ENCODE measurements at places on chromosomes 16 and 17.

- no peak for DNase-seq
Observed at GRCh38 chr17:36727052-36727451, 125.7 kb downstream of the MRM1 start.

DNA sequence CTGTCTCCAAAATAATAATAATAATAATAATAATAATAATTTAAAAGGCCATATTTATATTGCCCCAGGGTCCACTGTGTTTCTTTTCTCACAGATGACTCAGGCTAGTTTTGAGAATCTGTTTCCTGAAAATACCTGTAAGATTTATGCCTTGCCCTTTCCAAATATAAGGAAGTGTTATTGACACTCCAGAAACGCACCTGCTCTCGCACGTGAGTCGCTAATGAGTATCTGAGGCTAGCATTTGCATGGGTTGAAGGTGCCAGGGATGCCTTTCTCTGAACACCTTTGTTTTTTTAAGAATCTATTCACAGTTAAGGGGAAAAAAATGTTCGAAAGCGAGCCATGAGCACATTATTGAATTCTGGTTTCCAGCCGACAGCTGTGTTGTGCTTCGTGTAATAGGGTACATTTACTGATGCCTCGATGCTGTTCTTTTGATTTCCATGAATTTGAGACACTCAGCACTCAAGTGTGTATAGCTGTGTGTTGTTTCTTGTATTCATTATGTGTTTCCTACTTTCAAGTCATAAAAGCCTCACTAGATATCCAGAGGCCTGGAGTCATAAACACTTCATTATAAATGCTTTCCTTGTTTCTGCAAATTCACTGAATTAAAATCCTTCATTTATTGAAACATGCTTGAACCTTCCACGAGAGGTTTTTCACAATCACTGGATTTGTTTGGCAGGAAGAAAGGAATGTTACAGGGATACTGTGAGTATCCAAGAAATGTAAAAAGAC, 45.0 kb upstream of the NOL11 start:
- no peak for DNase-seq

DNA sequence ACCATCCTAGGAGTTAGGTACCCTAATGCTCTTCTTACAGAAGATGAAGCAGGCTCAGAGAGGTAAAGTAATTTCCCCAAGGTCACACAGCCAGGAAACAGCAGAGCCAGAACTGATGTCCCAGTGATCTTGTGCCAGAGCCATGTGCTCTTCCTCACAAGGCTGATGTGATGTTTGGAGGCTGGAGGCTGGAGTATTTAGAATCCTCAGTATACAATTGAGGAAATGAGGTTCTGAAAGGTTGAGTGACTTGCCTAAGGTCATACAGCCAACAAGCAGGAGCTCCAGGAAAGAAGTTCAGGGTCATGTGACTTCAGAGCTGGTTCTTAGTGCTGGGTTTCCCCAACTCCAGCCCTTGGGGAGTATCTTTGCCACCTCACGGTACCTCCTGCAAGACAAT, 18.5 kb downstream of the ITPRIPL2 start:
- no peak for DNase-seq

GRCh38 chr17:74842599-74843351, 16.9 kb downstream of the GRIN2C start:
- peak; percentile 84 for DNase-seq

GRCh38 chr16:48627148-48627547, 17.2 kb upstream of the N4BP1 start:
- DNase-seq: no peak

- no peak for DNase-seq
Observed at GRCh38 chr17:78211032-78211431, 3.0 kb upstream of the BIRC5 start.

GRCh38 chr16:79439901-79440300, 160.6 kb downstream of the MAF start:
- peak; percentile 43 for DNase-seq

DNA sequence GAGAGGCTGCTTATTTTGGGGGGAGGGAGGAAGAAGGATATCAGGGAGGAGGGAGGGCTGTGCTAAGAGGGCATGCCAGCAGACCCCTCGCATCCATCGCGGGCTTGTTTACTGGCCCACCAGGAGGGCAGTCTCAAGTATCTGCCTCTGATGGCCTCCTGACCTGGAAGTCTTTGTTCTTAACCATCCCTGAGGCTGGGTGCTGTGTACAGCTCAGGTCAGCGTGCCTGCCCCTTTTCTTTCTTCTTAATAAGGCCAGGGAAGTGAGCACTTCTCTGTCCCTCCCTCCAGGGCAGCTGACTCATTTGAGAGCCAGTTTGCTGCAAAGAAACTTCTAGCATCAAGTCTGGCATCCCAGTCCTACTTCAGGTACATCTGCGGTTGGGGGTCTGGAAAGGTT, 157.0 kb downstream of the CCDC182 start:
- peak; percentile 44 for DNase-seq

GRCh38 chr16:76984196-76984595, 206.8 kb upstream of the MON1B start:
- no peak for DNase-seq

- DNase-seq: no peak
Observed at GRCh38 chr16:56780646-56781045, 50.7 kb downstream of the NUP93 start.

DNA sequence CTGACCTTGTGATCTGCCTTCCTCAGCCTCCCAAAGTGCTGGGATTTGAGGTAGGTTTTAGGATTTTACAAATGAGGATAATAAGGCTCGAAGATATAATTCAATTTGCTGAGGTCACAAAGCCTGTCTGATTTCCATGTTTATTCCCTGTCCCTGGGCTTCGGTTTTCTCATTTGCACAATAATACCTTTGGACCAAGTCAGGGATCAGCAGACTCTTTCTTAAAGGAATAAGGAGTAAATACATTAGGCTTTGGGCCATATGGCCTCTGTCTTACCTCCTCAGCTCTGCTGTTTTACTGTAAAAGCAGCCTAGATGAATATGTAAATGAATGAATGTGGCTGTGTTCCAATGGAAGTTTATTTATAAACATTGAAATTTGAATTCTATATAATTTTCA, 442.8 kb downstream of the HS3ST4 start:
- no peak for DNase-seq

DNA sequence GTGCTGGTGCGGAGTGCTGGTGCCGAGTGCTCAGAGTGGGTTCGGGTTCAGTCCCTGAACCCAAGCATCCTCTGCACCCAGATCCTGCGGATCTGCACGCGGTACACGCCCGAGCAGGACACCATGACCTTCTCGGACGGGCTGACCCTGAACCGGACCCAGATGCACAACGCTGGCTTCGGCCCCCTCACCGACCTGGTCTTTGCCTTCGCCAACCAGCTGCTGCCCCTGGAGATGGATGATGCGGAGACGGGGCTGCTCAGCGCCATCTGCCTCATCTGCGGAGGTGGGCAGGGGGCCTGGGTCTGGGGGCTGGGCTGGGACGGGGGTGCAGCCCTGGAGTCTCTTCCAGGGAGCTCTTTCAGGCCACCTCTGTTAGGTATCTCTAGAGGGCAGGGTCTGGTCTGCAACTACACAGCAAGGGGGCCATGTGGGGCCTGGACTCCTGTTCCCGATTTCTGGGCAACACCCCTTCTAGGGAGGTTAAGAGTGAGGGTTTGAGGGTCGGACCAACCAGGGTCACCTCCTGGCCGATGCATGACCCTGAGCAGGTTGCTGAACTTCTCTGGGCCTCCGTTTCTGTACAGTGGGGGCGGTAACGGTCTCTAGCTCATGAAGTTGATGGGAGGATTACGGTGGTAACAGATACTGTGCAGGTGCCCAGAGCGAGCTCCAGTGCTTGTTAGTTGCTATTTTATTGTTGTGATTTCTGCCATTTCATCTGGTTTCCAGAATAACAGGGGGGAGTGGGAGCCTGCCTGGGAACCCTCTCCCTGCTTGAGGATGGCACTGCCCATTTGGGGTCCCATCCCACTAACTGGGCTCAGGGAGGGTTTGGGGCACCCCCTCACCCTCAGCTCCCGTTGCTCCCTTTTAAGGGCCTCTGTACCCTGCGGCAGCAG, 10.1 kb downstream of the GJD3 start:
- DNase-seq: no peak

DNA sequence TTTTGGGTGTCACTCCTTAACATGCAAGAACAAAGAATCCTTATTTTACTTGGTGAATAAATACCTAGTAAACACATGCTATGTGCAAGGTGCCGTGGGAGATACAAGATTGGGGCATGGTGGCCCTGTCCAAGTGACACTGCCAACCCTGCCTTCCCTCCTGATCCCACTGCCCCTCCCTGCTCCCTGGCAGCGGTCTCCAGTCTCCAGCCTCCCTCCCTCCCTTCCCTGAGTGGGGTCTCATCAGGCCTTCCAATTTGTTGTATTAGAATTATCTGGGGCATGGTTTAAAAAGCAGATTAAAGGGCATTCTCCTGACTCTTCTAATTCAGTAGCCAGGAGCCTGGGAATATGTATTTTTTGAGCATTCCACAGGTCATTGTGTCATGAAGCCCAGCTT, 12.5 kb upstream of the TMED6 start:
- no peak for DNase-seq

- no peak for DNase-seq
Observed at GRCh38 chr17:78709119-78709681, 72.9 kb downstream of the CYTH1 start.

DNA sequence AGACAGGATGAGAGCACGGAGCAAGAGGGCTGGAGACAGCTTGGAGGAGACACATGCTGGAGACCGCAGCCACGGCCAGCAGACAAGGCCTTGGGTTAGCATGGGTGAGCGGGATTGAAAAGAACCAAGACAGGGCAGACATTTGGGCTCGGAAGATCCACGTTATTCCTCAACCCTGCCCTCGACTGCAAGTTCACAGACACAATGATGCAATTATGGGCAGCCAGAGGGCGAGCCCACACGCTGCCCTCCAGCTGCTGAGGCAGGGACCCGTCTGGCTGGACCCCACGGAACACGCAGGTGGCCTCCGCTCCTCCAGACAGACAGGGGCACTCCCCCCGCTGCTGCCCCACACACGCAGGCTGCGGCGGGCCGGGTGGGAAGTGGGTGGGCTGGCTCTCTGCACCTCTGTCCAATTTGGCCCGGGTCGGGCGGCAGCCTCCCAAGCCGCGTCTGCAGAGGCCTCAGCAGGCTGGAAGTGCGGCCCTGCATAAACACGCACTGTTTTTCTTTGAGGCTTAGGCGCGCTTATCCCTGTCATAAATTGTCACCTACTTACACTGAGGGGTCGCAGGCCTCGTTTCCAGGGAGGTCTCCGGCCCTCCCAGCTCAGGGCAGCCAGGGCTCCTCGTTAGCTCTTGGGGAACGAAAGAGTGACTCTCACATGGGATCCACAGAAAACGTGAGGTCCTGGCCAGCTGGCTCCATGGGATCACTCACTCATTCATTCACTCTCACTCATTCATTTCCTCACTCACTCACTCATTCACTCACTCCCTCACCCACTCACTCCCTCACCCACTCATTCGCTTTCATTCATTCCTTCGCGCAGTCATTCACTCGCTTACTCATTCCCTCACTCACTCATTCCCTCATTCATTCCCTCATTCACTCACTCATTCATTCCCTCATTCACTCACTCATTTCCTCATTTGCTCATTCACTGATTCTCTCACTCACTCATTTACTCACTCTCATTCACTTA, 303.9 kb downstream of the C16orf95 start:
- no peak for DNase-seq

DNA sequence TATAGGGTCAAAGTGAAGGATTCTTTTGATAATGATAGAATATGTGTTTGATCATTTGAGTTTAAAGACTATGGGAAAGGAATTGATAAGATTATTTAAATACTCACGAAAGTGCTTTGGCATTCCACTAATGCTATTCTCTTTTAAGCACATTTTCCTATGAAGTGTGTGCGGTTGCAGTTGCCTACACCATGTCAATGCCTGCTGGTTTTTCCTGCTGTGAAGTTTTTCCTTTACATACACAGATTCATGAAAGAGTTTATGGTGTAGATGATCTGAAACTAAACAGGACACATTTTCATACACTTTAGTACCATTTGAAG, 78.7 kb downstream of the VMP1 start:
- DNase-seq: no peak

- no peak for DNase-seq
Observed at GRCh38 chr16:48497932-48498768, 111.8 kb downstream of the N4BP1 start.

DNA sequence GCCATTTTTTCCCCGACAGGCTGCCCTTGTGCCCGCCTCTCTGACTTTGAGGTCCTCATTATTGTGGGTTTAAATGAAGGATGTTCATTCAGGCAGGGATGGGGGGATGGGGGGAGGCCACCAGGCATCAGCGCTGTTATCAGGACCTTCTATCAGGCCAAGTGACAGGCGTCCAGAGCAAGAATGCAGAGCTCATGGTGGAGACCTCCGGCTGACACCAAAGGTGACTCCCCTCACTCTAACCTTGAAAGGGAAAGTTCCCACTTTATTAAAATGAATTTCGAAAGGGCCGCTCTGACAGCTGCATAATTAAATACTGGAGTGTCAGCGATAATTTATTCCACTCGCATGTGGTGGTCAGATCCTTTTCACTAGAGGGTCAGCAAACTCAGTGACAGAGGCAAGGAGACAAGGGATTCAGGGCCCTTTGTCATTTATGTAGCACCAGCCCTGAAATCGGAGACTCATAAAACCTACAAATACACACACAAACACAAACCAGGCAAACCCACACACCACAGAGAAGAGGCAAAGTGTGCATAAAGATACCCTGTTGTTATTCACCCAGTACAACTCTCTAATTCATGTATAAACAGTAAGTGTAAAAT, 436.0 kb downstream of the MAF start:
- DNase-seq: no peak

GRCh38 chr16:67015313-67015731, 13.6 kb upstream of the CBFB start:
- DNase-seq: no peak

GRCh38 chr16:82242201-82242600, 72.2 kb upstream of the MPHOSPH6 start:
- no peak for DNase-seq

DNA sequence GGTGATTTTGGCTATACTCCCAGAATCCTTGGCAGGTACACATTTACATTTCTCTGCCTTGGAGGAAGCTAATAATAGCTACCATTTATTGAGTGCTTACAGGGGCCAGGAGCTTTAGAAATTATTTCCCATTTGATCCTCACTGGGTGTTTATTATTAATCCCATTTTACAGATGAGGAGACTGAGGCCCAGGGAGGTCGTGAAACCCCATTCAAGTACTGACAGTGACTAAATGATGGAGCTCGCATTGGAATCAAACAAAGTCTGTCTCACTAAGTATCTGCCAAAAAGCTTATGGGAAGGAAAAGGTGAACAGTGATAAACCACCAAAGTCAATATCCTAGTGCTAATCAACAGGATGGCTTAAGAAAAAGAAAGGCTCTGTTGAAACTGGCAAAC, 33.3 kb upstream of the XYLT1 start:
- no peak for DNase-seq

Data from astrocyte of the hippocampus (primary cell).